NCI-H460 (cell line): ENCODE measurements at places on chromosomes 1 and 21. TPM values are rescaled to one million over a fixed set of nuclear protein-coding genes. Genes with fewer than 3 reads are reported as not detected.

GRCh38 chr1:155247667-155248553, 7.4 kb downstream of the ENTREP3 start:
- no peak for DNase-seq

DNA sequence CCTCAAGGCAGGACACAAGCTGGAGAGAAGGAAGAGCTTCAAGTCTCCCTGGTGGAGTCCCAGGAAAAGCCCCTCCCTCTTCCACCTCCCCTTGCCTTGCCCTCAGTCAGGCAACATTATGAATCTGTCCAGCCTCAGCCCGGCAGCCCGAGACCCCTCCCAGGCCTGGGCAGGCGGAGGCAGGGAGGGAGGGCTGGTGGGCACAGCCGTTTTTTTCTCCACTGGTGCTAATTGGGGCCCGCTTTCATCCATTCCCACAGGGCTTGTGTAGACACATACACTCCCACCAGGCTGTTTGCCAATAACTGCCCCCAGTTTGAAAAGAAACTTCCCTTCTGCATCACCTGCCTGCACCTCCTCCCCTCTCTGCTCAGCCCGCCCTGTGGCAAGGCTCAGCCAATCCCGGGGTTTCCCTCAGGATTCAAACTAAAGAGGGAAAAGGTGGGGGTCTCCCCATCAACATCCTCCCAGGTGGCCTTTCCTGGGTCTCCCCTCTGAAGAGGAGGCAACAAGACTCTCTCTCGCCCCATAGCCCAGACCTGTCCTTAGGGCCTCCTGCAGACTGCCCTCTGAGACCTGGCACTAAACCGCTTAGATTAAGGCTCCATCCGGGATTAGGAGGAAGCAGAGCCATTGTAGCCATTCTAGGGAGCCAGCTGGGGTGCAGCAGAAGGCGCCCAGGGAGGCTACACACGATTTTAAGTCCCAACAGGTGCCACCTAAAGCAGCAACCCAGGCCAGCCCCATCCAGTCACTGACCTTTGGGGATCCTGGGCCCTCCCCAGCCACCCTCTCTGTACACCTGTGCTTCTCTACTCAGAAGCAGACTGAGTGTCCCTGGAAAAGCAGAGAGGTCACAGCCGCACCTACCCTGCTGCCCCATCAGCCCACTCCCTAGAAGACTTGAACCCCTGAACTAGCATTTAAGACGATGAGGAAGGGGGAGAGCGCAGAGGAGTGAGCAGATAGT, 3.5 kb downstream of the IGSF9 start:
- no peak for DNase-seq

GRCh38 chr1:200665861-200666260, 3.8 kb downstream of the DDX59 start:
- no peak for DNase-seq

DNA sequence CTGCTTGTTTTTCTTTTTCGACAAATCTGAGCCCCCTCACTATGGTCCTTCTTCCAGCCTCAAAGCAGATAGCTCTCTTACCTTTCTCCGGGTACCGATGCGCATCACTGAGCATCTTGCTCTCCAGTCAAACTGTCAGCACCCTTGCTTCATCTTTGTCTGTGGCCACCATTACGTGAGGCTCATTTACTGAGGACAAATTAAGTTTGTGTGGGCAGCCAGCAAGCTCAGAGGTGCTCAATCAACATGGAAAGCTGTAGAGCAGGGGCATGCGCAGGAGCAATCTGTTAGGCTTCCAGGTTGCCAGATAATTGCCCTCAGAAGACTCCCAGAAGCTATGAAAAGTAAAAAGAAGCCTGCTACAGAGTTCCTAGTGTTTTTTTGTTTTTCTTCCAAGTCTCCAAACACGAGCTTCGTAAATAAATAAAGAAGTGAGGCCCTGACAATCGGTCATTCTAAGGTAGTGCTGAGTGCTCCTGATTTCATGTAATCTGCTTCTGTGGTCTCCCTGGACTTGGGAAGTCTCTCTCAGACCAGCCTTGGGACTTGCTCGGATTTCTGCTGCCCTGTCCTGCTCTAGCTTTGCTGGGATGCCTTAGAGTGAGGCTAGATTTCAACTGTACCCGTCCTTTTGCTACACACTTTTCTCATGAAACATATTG, 1.8 kb downstream of the C1orf53 start:
- no peak for DNase-seq

- DNase-seq, result no peak
Measured at GRCh38 chr1:218030846-218031245, 254.2 kb upstream of the RRP15 start.

DNA sequence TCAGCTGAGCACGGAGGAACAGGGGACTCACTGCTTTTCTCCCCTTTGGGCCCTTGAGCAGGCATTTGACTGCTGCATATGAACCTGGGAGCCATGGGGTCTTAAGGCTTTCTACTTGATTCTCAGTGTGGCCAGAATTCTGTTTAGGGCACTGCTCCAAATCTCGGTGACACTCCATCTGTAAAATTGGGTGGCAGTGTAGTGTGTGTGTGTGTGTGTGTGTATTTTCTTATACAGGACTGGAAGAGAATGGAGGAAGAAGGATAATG, 162.2 kb downstream of the PBX1 start:
- no peak for DNase-seq

DNA sequence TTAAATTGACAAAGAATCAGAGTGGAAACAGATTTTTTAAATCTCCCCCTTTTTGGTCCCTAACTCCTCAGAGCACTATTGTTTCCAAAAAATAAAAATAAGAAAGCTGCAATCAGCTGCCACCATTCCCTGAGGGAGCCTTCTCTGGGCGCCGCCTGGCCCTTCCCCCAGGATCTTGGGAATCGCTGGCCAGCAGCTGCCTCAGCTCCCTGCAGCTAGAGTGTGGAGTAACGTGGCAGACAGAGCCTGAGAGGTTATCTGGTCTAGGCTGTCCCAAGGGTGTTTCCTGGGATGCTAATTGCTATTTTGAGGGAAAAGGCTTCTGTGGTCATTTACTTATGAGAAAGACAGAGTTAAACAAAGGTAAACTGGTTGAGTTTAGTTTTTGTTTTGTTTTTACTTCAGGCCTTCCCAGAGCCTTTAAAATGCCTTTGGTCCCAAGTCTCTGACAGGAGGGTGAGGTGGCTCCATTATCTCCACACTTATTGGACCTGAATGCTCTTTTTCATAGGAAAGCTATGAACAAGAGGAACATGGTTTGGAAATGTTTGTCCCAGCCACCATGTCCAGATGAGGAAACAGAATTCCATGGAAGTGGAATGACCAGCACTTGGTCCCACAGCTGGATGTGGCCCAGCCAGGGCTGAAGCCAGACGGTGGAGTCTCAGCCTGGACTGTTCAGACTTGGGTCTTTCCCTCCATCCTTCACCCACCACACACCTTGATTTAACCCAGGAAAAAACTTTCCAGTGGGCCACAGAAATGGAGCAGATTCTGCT, 14.1 kb upstream of the KIAA1614 start:
- DNase-seq, result no peak

- no peak for DNase-seq
Measured at GRCh38 chr1:8571200-8571984, 246.0 kb downstream of the RERE start.

The ZNF648 gene
- not detected in 2 replicates for total RNA-seq

The PCNX2 gene
- total RNA-seq, result 19.6 and 22.8 TPM in 2 replicates

- DNase-seq, result no peak
Measured at GRCh38 chr1:32693455-32694174, 9.0 kb downstream of the SYNC start.

DNA sequence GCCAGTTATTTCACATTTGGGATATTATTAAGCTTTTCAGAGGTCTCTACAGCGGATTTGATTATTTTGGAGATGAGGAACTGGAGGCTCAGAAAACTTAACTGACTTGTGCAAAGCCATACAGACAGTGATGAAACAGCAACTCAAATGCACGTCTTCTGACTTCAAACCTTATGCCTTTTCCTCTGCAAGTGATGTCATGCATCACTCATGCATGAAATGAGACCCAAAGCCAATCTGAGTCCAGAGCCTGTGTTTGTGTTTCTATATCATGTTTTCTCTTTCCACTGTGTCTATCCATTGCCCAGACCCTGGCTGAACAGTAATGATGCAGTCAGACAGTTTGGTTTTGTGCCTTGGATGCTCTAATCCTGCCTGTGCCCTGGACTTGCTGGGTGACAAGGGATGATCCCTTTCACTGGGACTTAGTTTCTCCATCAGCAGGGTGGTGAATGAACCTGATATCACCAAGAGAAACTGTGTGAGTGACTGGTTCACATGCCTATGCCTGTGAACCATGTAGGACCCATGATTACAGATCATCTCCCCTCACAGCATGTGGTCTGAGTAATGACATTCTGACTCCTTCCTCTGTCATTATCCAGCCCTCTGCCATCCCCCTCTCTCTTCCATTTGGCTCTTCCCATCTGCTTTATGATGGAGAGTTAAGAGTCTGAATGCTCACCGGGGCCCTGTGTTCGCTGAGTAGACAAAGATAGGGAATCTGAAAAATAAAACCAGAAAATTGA, 33.4 kb downstream of the SLAMF6 start:
- no peak for DNase-seq

The HOOK1 gene
- total RNA-seq, result 0.02 TPM in 1 of 2 replicates, not detected in the other

DNA sequence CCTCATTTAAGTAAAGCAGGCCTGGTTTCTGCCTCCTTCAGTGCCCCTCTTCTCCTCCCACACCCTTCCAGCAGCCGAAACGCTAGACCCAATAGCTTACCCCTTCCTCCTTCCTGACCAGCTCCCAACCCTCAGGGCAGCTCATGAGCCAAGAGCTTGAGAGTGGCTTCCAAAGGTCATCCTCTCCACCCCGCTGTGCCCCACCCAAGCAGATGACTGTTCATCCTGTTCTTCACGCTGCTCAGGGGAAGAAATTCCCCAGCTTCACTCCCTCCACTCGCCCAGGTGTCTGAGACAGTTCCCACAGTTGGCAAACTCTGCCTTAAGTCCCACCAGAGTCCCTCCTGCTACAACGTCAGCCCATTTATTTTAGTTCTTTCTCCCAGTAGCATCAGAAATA, 23.4 kb downstream of the ARHGEF19 start:
- no peak for DNase-seq

GRCh38 chr1:91190996-91191395, 169.2 kb upstream of the ZNF644 start:
- DNase-seq, result no peak

DNA sequence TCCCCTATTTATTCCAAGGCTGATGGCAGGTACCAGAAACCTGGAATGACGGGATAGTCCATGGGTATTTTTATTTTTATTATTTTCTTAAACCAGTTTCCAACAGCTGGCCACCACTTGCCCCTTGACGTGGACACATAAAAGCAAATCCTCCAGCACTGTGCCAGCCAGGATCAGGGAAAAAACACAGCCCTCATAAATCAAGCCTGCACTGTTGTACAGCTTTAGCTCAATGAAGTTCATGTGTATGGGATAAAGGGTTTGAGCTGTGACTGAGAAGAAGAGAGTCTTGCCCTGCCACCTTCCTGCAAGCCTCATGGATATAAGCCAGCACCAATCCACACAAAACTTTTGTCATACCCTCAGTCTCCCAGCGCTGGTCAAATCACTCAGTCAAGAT, 303.8 kb upstream of the SPAG17 start:
- no peak for DNase-seq

- peak; percentile 53 for DNase-seq
Measured at GRCh38 chr1:64242895-64243756, 39.7 kb downstream of the UBE2U start.

GRCh38 chr1:2003541-2004131, at the start of gene CFAP74:
CFAP74 (minus strand) TSS chr1:2003786; CDS start chr1:1990956, 12,830 bp downstream.
- peak; percentile 29 for DNase-seq

The STUM gene
- not detected in 2 replicates for total RNA-seq

DNA sequence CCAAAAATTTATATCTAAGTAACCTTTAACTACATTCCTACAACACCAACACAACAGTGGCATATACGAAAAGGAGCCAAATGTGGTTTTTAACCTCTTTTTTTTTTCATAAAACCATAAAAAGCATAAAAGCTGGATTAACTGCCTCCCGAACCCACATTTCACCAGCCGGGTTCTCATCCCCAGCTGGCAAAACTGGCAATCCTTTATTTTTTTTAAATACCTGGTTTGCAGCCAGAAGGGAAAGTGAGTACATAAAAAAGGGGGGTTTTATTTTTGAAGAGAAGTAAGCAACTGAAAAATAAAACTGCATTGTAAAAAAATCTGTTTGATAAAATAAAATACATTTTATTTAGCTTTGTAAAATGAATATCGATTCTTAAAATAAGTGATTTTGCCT, 295.4 kb downstream of the AKT3 start:
- no peak for DNase-seq

- DNase-seq, result no peak
Measured at GRCh38 chr21:33265664-33266049, 510 bp upstream of the IL10RB start.

- no peak for DNase-seq
Measured at GRCh38 chr1:220182111-220182510, 88.2 kb downstream of the IARS2 start.

- no peak for DNase-seq
Measured at GRCh38 chr1:18137759-18138345, 30.3 kb downstream of the IGSF21 start.

- no peak for DNase-seq
Measured at GRCh38 chr1:115429241-115429640, 91.2 kb upstream of the NGF start.
